PC-3 (cell line): ENCODE measurements at places on chromosomes 13 and 19. TPM values are rescaled to one million over a fixed set of nuclear protein-coding genes. Genes with fewer than 3 reads are reported as not detected.

Gene FFAR1
- not detected in 2 replicates for total RNA-seq

Gene SYNE4
- total RNA-seq: 0.77 and 1.9 TPM in 2 replicates

Gene ZNF571
- total RNA-seq: 0.58 and 1.4 TPM in 2 replicates

Gene PSG7
- not detected in 2 replicates for total RNA-seq

Gene SH3GL1
- 59.8 and 71.1 TPM in 2 replicates for total RNA-seq

Gene ASPDH
- not detected in 2 replicates for total RNA-seq

Gene FGF21
- total RNA-seq: not detected in 2 replicates

Gene CGB1
- 0.95 TPM in 1 of 2 replicates, not detected in the other for total RNA-seq

Gene ONECUT3
- total RNA-seq: 1.4 and 2.0 TPM in 2 replicates
